ENCODE measurements at places on chromosomes 4 and X.

GRCh38 chr4:159395693-159396092 is 292.8 kb downstream of the RAPGEF2 start:
- DNase-seq: no peak

GRCh38 chr4:66169341-66169740 is 499.1 kb upstream of the EPHA5 start:
- peak; percentile 8 for DNase-seq

- no peak for DNase-seq
Observed at GRCh38 chr4:45072981-45073380, 346.6 kb upstream of the GNPDA2 start.

- DNase-seq: no peak
Observed at GRCh38 chr4:24603343-24603742, 19.0 kb upstream of the DHX15 start.

DNA sequence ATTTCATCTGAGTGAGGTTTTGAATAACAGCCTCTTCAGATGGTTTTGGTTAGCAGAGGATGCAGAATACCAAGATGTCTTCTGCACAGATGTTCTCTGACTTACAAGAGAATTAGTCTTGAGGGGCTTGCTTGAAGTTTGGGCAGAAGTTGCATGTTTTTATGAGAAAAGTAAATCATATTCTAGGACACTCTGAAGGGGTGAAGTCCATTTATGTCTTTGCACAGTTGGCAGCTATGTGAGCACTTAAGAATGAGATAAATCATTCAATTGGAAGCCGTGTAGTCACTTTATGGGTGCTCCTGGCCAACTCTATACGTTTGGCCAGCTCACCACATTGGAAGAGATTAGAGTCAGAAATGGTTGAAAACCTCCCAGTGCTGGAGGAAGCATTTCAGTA is 252.7 kb upstream of the KCNIP4 start:
- DNase-seq: no peak

GRCh38 chr4:138297743-138298405 is 55.7 kb upstream of the SLC7A11 start:
- no peak for DNase-seq

GRCh38 chr4:100582146-100582545 is 64.3 kb upstream of the EMCN start:
- DNase-seq: no peak

DNA sequence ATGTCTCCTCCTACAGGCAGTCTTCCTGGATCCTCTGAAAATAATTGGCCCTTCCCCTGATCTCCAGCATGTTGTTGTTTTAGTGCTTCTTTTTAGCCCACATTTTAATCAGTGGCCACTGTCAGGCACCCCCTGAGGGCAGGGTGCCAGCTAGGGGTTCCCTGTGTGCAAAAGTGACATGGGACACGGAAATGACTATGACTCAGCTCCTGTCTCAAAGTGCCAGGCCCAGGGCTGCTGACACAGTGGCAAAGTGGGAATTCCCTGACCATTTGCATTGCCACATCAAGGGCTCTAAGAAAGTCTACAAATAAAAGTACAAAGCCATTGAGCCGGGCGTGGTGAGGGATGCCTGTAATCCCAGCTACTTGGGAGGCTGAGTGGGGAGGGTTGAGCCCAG is 24.8 kb downstream of the HMX1 start:
- DNase-seq: no peak

GRCh38 chrX:75273483-75273882 is 402 bp upstream of the UPRT start:
- peak; percentile 78 for DNase-seq
